ENCODE measurements at places on chromosomes 2 and 18.
A peak's percentile ranks its signal among the peaks of the same experiment; 100 is the strongest.

- no peak for DNase-seq
Observed at GRCh38 chr2:8421658-8422449, 260.0 kb upstream of the ID2 start.

DNA sequence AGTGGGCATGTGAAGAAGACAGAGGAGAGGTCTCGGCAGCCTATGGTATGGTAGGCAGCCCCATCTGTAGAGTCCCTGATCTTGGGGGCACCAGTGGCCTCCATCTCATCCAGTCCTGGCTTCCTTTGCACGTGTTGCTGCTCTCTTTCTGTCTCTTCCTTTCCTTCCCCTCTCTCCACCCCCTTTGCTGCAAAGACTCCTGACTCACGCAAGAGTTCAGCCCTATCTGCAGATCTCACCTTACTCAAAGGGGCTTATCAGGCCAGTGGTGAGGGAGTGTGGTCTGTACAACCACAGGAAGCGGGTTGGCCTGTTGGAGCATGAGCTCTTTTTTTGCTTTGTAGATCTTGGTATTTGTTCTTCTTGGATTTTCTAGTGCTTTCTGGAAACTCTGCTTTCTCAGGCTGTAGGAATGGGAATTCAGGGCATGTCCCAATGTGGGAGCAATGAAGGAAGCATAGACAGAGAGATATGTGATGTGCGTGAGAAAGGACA, 14.6 kb upstream of the NT5DC4 start:
- DNase-seq = no peak

DNA sequence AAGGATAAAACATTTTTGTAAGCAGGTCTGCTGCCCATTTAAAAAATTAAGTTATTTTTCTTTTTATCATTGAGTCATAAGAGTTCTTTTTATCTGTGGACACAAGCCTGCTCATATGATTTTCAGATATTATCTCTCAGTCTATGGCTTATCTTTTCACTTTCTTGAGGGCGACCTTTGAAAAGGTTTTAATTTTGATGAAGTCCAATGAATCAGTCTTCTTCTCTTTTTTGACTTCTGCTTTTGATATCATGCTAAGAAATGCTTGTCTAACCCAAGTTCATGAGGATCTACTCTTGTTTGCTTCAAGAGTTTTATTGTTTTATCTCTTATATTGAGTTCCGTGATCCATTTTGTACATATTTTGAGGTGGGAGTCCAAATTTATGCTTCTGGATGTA, 36.5 kb downstream of the PSMD14 start:
- no peak for DNase-seq

DNA sequence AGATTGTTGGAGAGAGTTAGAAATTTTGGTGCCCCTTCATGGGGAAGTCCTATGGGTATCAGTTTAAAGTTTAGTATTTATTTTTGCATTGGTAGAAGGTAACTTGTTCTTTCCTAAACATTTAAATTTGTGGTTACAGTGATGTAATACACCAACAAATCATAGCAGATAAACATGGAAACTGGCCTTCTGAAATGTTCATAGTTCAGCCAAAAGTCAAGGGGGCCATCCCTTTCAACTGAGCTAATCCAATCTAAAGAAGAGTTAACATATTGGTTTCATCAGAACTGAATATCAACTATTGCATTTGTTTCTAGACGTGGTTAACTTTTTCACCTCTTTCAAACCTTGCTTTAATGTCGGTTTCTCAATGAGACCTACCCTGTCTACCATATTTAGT, 46.3 kb downstream of the PPP1R1C start:
- DNase-seq = no peak

DNA sequence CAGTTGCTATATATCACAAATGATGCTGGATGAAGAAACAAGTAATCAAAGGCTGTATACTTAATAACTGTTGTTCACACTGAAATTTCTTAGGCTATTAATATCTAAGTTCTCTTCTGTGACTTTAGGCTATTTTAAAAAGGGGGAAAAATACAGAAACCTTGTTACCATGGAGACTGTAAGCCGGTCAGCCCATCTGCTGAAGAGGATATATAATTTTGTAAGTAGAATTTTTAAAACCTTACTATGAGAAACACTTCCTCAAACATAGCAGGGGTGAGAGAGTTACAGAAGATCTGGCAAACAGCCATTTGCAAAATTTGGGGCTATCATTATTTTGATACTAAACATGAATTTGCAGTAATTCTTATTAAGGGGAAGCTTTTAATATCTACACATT, 27.8 kb downstream of the CACNB4 start:
- DNase-seq = no peak

- DNase-seq = no peak
Observed at GRCh38 chr2:128832946-128833663, 514.4 kb upstream of the HS6ST1 start.

GRCh38 chr18:48833701-48834412, 116.9 kb downstream of the SMAD7 start:
- DNase-seq = peak; percentile 47

DNA sequence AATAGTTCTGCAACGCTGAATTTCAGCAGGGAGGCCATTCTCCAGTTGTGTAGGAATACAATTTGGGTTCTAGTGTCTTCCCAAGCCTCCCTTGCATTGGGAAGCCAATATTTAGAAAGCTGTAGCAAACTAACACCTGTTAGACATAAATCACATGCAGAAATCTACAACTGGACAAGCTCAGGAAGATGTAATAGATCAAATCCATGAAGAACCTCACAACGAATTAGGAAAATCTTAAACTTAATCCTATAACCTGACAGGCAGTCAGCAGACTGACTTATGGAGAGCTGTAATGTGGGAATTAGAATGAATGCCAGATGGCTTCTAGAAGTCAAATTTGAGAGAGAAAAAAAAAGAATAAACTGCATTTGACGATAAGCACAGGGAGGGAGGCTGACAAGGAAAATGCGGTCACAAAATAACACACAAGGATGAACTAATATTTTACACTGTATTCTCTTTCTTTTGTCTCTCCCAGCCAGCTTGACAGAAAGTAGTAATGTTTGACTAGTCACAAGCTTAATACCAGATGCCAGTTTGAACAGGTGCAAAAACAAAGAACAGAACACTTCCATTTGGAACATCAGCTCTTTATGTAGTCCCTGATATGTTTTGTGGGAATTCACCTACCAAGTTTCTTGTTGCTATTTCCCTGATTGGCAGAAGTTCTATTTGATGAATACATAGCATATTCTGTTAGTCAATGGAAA, 50.8 kb upstream of the FANCL start:
- DNase-seq = no peak

- no peak for DNase-seq
Observed at GRCh38 chr2:238747557-238747956, 100.3 kb upstream of the TWIST2 start.

DNA sequence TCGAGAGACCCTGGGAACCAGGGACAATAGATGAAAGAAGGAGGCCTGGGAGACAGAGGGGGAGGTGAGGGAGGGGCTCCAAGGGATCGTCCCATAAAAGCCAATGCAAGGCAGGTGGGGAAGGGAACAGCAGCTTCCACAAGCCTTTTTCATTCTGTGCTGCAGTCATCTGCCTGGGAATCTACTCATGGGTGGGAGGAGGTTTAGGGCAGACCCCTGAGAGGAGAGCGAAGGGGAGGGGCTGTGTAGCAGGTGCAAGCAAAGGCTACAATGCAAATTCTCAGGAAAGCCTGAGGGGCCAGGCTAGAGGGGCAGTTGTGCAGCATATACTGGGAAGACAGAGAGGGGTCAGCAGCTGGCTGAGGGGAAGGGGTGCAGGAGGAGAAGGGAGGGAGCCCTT, 135.4 kb downstream of the SETBP1 start:
- no peak for DNase-seq

GRCh38 chr2:113178891-113179290, 5.1 kb downstream of the PSD4 start:
- no peak for DNase-seq

DNA sequence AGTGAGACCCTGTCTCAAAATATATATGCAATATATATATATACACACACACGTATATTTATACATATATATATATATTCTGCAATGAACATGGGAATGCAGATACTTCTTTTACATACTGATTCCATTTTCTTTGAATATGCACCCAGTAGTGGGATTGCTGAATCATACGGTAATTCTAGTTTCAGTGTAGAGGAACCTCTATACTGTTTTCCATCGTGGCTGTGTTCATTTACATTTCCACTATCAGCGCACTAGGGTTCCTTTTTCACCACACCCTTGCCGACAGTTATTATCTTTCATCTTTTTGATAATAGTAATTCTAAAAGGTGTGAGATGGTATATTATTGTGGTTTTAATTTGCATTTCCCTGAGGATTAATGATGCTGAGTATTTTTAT, 52.3 kb upstream of the SLC39A10 start:
- DNase-seq = no peak

- DNase-seq = no peak
Observed at GRCh38 chr2:100067784-100068183, 74.6 kb downstream of the AFF3 start.

DNA sequence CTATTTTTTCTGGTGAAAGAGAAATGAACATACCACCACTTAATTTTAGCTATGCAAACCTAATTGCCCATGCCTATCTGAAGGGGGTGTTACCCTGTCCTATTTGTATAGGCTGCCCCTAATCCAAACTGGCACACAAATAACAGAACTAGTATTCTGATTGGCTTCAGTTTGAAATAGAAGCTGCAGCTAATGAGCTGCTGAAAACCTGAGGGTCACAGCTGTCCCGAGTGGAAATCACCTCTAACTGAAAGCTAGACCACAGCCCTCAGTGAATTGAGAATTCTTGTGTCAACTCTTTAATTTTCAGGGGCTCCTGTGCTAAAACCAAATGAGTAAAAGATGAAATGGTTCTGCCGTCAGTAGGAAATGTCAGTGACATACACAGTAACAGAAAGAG, 28.7 kb downstream of the CCDC141 start:
- DNase-seq = no peak

DNA sequence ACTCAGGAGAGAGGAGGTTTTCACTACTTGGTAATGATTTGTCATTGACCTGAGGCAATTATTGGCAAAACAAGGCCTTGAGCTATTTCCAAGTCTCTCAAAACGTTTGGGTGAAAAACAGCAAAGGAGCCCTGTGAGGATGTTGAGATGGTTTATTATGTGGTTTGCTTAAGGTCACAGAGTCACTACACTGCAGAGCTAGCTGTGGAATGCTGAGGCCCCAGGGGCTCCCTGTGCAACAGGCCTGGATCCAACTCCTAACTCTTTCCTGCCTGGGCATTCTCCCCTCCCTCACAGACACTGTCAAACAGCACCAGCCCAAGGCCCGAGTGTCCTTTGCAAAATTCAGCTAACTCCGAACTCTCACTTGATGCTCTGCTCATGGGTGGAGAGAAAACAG, 754.6 kb upstream of the SOX11 start:
- no peak for DNase-seq

- DNase-seq = no peak
Observed at GRCh38 chr2:30424231-30424630, 22.8 kb upstream of the LCLAT1 start.

- DNase-seq = no peak
Observed at GRCh38 chr18:52715421-52715820, 375.4 kb downstream of the DCC start.

GRCh38 chr2:196075196-196075595, 6.6 kb upstream of the DNAH7 start:
- DNase-seq = no peak

GRCh38 chr2:237358721-237359517, 55.0 kb downstream of the COL6A3 start:
- DNase-seq = no peak

DNA sequence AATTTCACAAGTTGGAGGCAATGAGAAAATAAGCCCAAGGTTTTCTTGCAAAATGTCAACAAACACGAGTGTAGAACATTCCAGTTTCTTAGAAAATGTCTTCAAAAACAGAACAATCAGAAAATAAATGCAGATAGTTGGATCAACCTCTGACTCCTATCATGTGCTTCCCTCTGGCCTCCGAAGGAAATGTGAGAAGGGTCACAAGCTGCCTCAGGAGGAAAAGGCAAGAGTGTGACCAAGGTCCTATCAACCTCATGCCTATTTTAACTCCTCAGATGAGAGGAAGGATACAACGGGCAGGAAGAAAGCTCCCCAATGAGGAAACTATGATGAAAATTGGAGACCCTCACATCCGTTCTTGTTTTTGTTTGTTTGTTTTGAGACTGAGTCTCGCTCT, 7.9 kb downstream of the SCYGR5 start:
- no peak for DNase-seq

GRCh38 chr2:134370655-134371445, 117.0 kb downstream of the MGAT5 start:
- DNase-seq = no peak

- DNase-seq = no peak
Observed at GRCh38 chr2:178025551-178026185, 46.9 kb downstream of the PDE11A start.

DNA sequence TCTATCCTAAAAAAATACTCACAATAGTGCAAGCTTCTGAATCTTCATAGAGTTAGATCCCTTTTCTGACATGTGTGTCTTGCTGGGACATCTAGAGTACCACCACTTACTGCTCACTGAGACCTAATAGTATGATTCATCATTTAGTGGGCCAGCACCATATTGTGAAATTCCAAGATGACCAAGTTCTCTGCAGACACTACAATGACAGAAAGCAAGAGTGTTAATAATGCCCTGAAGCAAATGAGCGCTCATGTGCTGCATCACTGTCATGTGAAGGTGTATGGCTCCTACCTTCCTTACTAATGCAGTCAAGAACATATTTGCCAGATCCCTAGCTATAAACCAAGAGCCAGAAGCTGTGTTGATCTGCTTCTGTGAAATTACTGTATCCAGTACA, 606.2 kb upstream of the NXPH2 start:
- DNase-seq = no peak

- no peak for DNase-seq
Observed at GRCh38 chr2:26455037-26455669, 22.8 kb downstream of the OTOF start.

DNA sequence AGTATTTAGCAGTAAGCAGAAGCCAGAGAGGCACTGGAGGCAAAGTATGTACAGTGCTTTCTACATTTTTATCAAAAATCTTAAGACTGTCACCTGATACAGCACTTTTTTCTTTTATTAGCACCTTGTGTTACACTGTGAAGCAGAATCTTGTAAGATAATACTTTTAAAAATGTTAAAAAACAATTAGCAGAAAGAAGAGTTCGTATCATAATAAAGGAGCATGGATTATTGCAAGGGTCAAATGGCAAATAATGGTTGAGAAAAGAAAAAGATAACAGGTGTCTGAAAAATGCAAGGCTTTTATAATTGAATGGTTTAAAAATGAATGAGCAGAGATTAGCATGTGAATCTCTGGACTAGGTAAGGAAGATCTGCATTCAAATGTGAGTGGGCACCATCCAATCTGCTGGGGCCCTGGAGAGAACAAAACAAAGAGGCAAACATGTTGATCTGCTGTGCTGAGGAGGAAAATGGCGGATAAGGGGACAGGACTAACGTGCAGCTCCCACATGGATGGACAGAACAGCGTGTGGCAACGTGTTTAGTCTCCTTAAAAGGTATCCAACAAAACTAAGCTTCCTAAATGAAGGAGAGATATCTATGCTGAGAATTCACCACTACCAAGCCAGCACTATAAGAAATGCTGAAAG, 9.5 kb downstream of the CEBPZOS start:
- no peak for DNase-seq

DNA sequence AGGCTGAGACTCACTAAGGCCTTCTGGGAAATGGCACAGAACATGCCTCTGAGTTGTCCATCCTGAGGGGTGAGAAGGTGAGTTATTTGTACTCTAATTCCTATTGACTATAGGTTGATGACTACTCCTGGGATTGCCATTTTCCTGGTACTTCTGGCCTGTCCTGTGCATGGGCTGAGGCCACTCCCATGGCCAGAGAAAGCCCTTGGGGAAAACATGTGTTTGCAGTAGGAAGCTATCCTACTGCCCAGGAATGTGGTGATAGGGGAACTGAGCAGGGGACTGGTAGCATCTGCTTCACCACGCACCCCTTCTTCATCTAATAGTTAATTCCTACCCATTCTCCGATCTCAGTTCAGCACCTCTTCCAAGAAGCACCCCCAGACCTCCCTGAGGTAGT, 62.6 kb upstream of the MEX3C start:
- no peak for DNase-seq

All from stimulated activated CD8-positive, alpha-beta memory T cell treated with anti-CD3 and anti-CD28 coated beads, Interleukin-4, amount 100 ng/mL, for 4 hours (primary cell).